ENCODE measurements at places on chromosomes 3 and 15. TPM values are rescaled to one million over a fixed set of nuclear protein-coding genes. Genes with fewer than 3 reads are reported as not detected.

The AADAC gene
- total RNA-seq: not detected

The CNTN4 gene
- total RNA-seq: 2.8 TPM

The CTDSPL gene
- 39.5 TPM for total RNA-seq

The TNFAIP8L3 gene
- 10.2 TPM for total RNA-seq

The RBM6 gene
- 75.7 TPM for total RNA-seq

The PIGBOS1 gene
- total RNA-seq: 11.5 TPM

GRCh38 chr3:102736288-102736974 is 301.6 kb downstream of the ZPLD1 start:
- no peak overlapping the region for H3K4me3 ChIP-seq
- DNase-seq: no peak
- H3K27me3 ChIP-seq: no peaks in the 10 kb centered on the region
- H3K4me1 ChIP-seq: peaks cover 5% of the 10 kb centered on the region

DNA sequence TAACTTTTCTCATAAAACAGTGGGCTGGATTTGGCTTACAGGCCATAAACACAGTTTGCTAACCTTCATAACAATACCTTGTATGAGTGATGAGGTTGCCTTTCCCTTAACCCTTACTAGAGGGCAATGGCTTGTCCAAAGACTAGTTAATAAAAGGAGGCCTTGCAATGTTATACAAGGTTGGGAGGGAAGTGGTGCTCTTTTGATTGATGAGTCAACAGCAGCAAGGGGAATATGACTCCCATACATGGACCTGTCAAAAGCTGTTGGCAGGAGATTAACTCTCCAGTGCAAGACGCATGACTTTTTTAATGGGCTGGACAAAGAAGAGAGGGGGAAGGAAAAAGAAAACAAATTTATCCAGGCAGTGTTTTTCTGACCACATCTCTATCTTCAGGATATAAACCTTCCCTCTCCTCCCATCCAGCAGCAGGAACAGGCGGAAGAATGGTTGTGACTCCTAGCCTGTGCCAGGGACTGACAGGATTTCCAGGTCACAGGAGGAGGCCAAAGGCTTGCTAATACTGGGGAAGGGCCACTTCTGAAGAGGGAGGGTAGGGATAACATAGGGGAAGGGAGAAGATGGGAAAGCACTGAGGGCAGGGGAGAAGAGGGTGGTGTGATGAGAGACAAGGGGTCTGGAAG is 35.2 kb upstream of the ARL14 start:
- H3K4me1 ChIP-seq: no peaks in the 10 kb centered on the region
- H3K27ac ChIP-seq: no peak overlapping the region
- H3K4me3 ChIP-seq: no peak overlapping the region
- H3K27me3 ChIP-seq: no peaks in the 10 kb centered on the region

DNA sequence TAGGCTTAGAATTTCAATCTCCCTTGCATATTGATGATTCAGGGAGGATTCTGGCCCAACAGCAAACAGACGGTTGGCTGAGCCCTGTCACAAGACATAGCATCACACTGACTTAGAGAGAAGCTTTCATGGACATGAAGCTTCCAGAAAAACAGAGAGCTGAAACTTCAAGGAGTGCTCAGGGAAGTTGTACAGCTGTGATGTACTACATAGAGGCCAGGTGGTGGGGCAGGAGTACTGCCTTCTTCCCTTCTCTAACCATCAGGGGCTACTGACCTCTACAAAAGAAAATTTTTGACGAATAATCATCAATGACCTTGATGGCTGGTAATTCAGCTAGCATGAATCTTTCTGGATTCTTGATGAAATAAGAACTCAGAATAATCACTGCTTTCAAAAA is 378.5 kb downstream of the ERC2 start:
- no peak overlapping the region for H3K27ac ChIP-seq
- H3K27me3 ChIP-seq: no peaks in the 10 kb centered on the region
- H3K4me3 ChIP-seq: no peak overlapping the region
- DNase-seq: no peak
- H3K4me1 ChIP-seq: no peaks in the 10 kb centered on the region

DNA sequence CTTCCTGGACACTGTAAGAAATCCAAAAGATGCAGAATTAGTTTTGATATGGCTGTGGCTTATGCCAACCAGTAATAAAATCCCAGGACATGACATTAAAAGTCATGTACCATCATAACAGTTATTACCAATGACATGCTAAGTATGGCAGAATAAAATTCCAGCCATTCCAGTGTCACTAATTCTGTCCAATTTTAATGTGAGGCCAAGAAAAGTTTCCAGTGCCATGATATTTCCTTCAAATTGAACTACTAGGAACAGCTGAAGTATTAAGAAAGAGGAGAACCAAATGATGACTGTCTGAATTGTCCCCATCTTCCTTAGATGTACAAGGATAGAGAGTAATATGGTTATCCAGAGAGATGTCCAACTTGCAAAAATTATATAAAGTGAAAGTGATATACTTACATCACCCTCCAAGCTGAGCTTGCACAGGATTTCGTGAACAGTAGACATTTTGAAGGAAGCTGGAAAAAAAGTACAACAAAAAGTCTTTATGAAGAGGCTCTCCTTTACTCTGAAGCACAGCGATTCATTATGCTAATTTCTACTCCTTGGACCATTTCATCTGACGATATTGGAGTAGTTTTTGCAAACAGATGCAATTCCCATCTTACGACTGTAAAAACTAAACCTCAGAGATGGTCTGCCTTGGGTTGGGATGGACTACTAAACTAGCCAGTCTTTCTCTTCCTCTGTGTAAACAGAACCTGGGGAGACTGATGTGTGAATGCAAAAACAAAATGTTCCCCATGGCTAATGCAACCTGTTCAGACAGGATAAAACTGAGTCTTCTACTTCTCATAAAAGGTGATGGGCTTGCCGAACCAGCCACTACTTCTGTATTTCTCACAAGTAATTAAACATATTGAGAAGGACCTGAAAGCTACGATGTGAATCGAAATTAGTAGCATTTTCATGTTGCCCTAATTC is 11.9 kb downstream of the ANXA2 start:
- no peaks in the 10 kb centered on the region for H3K27me3 ChIP-seq
- DNase-seq: no peak
- H3K4me1 ChIP-seq: peaks cover 12% of the 10 kb centered on the region
- no peak overlapping the region for H3K4me3 ChIP-seq
- no peaks in the 10 kb centered on the region for H3K36me3 ChIP-seq
- H3K27ac ChIP-seq: no peak overlapping the region

GRCh38 chr15:98858610-98859023 is 149.0 kb downstream of the PGPEP1L start:
- H3K36me3 ChIP-seq: no peaks in the 10 kb centered on the region
- H3K4me1 ChIP-seq: peaks cover 32% of the 10 kb centered on the region
- no peaks in the 10 kb centered on the region for H3K27me3 ChIP-seq
- H3K27ac ChIP-seq: peak overlapping the region; percentile 74
- H3K4me3 ChIP-seq: no peak overlapping the region
- no peak for DNase-seq

DNA sequence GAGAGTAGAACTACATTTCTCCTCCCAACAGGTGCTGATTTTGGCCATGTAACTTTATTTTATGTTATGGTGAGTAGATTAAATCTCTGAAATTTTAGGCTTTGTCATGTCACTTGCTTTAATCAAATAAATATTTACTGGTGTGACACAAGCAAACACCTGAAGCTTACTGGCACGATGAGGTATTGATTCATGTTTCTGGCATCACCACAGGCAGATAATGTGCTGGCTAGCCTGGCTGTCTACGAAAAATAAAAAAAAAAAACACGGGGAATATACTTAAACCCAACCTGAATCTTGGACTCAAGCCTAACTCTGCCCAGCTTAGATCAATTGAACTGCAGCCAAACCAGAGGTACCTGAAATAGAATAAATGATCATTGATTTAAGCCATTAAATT is 65.6 kb upstream of the CADM2 start:
- no peaks in the 10 kb centered on the region for H3K4me1 ChIP-seq
- H3K36me3 ChIP-seq: no peaks in the 10 kb centered on the region

DNA sequence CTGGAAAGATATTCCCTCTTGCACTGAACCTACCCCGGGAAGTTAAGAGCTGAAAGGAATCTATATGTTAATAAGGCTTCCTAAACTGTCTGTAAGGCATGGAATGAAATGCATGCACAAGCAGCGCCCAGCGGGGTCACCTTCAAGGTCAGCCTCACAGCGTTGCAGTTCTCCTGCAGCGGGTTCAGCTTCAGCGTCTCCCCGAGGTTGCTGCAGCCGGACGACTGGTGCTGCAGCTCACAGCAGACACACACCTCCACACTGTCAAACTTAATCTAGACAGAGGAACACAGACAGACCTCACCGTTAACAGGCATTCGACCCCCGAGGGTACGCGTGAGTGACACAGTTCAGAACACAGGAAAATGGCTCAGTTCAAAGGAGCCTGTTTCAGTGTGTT is 73.3 kb downstream of the NSMCE3 start:
- no peaks in the 10 kb centered on the region for H3K4me1 ChIP-seq
- no peak overlapping the region for H3K27ac ChIP-seq
- H3K36me3 ChIP-seq: no peaks in the 10 kb centered on the region
- no peak overlapping the region for H3K4me3 ChIP-seq
- no peaks in the 10 kb centered on the region for H3K27me3 ChIP-seq
- DNase-seq: no peak

GRCh38 chr3:116770815-116771450 is 61.4 kb downstream of the TUSC7 start:
- H3K4me1 ChIP-seq: no peaks in the 10 kb centered on the region
- H3K36me3 ChIP-seq: no peaks in the 10 kb centered on the region
- peak; percentile 9 for DNase-seq
- no peak overlapping the region for H3K27ac ChIP-seq
- H3K4me3 ChIP-seq: no peak overlapping the region
- H3K27me3 ChIP-seq: no peaks in the 10 kb centered on the region

DNA sequence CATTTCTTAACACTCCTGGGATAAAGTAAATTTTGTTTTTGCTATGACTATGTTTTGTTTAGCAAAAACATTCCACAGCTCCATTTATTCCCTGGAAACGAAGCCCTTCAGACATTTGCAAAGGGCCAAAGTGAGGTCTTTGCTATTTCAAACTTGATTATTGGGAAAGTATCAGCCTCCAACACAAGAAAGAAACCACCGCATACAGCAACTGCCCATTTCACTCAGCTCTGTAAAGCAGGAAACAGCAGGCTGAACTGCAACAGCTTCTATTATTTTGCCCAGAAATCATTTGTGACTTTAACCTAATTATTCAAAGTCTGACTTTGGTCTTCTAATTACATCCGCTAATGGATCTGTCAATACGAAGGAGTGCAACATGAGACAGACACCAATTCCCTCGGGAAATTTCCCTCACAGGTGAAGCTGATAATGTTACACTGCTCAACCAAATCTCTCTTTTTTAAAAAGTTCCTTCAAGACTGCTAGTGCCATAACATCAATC is 72.1 kb downstream of the RFTN1 start:
- H3K4me1 ChIP-seq: peaks cover 23% of the 10 kb centered on the region
- H3K27me3 ChIP-seq: no peaks in the 10 kb centered on the region
- H3K4me3 ChIP-seq: no peak overlapping the region
- H3K27ac ChIP-seq: peak overlapping the region; percentile 64

GRCh38 chr3:33658991-33659848 is 58.8 kb downstream of the CLASP2 start:
- DNase-seq: peak; percentile 68
- no peaks in the 10 kb centered on the region for H3K27me3 ChIP-seq
- no peaks in the 10 kb centered on the region for H3K36me3 ChIP-seq
- peak overlapping the region; percentile 48 for H3K4me3 ChIP-seq

DNA sequence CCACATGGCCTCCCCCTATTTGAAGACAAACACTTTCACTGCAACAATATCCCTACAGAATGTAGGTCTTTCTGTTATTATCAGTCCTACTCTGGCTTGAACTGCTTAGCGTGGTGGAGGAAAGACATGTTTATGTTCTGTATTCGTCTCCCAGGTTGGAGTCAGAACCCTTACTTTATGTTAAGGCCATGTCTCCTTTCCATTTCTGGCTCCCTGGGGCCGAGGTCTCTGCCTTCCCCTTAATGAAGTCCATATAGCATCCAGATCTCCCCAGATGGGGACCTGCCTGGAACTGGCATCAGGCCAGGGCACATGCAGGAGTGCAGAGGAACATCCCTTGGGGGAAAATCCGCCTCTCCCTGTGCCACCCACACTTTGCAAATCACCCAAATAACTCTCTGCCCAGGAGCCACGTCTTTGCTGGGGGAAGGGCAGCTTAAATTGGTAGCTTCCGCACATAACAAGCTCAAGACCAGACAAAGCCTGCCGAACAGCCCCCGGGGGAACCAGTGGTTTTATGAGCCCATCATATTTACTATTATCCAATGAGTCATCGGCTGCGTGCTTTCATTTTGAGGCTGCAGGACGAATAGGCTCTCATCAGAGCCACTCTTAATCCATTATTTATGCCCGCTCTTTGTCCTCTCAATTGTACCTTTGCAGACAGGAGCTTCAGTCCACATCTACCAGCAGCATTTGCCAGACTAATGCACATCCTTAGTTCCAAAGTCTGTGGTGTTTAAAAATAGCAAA is 237.0 kb downstream of the UACA start:
- H3K27ac ChIP-seq: no peak overlapping the region
- H3K4me3 ChIP-seq: peak overlapping the region; percentile 26
- H3K4me1 ChIP-seq: peaks cover 3% of the 10 kb centered on the region
- H3K27me3 ChIP-seq: no peaks in the 10 kb centered on the region
- no peaks in the 10 kb centered on the region for H3K36me3 ChIP-seq

GRCh38 chr3:37194533-37194932 is 20.2 kb upstream of the LRRFIP2 start:
- no peak overlapping the region for H3K4me3 ChIP-seq
- H3K4me1 ChIP-seq: no peaks in the 10 kb centered on the region
- no peaks in the 10 kb centered on the region for H3K27me3 ChIP-seq
- H3K27ac ChIP-seq: no peak overlapping the region
- no peak for DNase-seq

DNA sequence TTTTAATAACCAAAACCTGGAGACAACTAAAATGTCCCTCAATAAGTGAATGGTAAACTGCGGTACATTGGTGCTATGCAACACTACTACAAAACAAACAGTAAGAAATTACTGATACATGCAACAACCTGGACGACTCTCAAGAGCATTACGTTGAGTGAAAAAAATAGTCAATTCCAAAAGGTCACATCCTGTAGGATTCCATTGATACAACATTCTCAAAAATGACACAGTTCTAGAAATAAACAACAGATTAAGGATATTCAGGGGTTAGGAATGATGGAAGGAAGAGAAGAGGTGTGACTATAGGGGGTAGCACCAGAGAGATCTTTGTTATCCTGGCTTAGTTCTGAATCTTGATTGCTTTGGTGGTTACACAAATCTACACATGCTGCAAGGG is 72.2 kb downstream of the ZNF148 start:
- H3K36me3 ChIP-seq: no peaks in the 10 kb centered on the region
- no peak overlapping the region for H3K27ac ChIP-seq
- DNase-seq: no peak
- no peaks in the 10 kb centered on the region for H3K27me3 ChIP-seq
- H3K4me3 ChIP-seq: no peak overlapping the region
- no peaks in the 10 kb centered on the region for H3K4me1 ChIP-seq

DNA sequence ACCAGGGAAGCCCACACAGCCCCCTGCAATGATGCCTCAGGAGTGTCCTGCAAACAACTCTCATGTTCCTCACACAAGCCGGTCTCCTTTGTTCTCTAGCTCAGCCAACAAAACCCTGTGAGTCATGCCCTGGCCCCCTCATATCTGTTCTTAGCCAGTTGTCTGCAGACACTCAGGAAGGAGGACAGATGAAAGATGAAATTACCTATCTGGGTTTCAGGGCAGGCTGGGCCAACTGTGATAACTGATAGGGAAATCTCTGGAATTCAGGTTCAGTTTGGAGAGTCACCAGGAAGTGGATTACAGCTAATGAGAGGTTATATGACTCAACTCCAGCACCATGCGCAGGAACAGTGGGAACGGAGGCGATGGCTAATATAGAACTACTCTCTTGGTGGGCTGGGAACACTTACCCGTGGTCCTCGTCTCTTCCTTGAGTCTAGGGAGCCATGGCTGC is 352.0 kb upstream of the ADAMTS9 start:
- H3K4me1 ChIP-seq: peaks cover 1% of the 10 kb centered on the region
